ENCODE measurements at places on chromosomes 16 and 17.
A peak's percentile ranks its signal among the peaks of the same experiment; 100 is the strongest.

DNA sequence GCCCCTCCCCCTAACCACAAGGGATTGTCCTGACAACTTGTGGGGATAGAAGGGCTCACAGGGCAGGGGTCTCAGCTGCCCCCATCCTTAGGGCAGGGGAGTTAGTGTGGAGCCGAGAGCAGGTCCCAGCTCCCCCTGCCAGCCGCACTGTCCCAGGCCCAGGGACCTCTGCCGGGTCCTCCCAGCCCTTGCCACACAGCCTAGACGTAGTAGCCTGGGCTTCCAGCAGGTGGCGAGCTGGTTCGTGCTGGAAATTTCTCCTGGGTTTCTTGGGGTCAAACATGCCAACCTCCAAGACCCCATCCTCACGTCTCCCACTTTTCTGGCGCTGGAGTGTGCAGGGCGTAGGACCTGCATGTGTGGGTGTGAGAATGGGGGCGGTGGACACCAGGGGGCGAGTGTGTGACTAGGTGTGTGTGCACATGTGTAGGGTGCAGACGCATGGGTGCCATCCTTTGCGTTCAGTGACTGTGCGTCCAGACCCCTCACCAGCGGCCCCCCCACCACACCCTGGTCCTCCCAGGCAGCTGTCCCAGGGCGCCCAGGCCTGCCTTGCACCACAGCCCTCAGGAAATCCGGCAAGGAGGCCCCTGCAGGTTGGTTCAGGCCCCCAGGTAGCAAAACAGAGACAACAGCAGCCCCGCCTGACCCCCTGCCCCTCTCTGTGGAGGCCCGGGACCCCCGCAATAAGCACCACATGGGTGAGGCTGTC, 29.5 kb downstream of the SBK1 start:
- DNase-seq = peak; percentile 81

- no peak for DNase-seq
These were observed 69.9 kb upstream of the NUDT7 start for GRCh38 chr16:77652399-77652798.

- DNase-seq = no peak
These were observed 2.6 kb downstream of the HOXB3 start for GRCh38 chr17:48587276-48588073.

- DNase-seq = no peak
These were observed 4.5 kb upstream of the TCAP start for GRCh38 chr17:39660397-39661385.

GRCh38 chr16:68973611-68974120, 130.3 kb downstream of the TANGO6 start:
- DNase-seq = no peak

- no peak for DNase-seq
These were observed 5.0 kb downstream of the RPRML start for GRCh38 chr17:46974086-46974485.

- DNase-seq = peak; percentile 34
These were observed 213.9 kb downstream of the MRTFB start for GRCh38 chr16:14284930-14285512.

DNA sequence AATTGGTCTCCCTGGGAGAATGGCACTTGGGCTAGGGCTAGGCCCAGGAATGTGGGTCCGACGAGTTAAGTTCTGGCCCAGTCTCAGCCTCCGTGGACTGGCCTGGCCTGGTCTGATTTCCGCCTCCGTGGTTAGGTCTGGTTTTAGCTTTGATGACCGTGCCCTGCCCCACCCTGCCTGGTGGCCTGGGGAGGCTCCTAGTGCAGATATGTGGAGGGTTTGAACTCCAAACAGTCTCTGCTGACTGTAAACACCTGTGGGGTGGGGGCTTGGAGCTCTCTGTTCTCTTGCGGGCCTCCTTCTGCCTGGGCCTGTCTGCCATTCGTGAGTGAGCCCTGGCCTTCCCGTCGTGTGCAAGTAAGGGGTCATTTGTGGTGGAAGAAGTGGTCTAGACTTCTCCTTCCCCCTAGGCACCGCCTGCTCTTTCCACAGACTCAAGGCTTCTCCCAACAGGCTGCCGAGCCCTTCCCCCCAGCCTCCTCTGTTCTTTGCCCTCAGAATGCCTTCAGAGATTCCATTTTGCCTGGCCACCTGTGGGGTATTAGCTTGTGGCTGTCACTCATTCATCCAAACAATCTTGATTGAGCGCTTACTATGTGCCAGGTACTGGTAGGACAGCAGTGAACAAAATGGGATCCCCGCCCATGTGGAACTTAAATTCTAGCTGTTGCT, 1.6 kb downstream of the ATP6V0C start:
- no peak for DNase-seq

DNA sequence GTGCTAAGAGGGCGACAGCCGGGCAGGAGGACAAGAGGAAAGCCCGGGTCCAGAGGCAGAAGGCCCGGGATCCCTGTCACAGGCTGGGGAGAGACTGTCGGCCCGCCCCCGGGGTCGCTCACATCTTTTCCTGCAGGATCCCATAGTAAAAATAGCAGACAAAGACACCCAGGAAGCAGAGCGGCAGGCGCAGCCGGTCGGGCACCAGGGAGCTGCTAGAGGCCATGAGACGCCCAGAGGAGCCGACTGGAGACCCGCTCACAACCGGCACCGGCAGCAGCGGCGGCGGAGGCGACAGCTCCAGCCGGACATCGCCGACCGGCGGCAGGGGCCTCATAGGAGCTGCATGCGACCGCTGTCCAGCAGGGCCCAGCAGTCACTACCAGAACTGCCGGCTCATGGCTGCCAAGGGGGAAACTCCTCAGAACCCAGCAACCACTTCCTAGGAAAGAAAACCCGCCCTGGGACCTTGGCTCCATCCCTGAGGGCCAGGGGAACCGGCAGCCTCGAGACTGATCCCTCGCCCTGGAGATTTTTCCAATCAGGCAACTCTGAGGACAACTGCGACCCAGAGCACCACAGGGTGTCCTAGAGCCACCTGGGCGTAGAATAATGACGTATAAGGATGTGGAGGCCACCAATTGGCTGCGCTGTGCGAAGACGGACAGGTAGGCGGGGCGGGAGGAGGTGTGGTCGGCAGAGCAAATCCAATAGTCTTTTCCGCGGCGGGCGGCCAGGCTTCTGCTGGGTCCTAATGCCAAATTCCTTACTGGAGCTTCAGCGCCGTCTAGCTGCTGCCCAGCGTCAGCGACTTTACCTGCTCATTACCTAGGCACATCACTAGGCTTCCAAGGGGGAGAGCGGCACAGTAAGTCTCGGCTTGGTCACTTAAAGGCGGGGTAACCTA, at the start of gene SLC35B1:
TSS of gene SLC35B1 (minus strand) at position 357 of the 907 bp plus-strand sequence. CDS start at position 226, 131 bp downstream.
- peak; percentile 99 for DNase-seq

DNA sequence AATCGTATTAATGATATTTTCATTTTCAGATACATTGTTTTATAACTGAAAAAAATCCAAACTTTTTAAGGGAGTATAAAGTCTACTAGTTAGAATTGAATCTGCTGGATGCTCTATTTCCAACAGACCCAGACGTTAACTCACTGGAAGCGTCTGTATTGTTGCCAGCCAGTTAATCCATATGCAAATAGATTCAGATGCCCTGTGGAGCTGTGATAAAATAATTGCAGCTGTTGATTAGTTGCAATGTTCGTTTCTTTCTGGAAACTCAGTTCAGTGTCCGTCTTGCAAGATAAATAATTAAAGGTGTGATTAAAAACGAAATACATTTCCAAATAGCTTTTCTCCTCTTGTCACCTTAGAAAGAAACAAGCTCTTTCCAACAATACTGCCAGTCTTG, 5.1 kb upstream of the GNA13 start:
- DNase-seq = no peak

DNA sequence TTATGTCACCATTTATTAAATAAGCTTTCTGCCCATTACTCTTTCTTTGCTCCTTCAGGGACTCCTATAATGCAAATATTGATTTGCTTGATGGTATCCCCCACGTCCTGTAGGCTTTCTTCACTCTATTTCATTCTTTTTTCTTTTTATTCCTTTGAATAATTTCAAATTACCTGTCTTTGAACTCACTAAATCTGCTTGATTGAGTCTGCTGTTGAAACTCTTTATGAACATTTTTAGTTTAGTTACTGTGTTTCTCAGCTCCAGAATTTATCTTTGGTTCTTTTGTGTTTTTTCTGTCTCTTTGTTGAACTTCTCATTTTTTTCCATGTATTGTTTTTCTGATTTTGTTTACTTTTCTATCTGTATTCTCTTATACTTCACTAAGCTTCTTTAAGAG, 254.4 kb upstream of the CCL2 start:
- no peak for DNase-seq

DNA sequence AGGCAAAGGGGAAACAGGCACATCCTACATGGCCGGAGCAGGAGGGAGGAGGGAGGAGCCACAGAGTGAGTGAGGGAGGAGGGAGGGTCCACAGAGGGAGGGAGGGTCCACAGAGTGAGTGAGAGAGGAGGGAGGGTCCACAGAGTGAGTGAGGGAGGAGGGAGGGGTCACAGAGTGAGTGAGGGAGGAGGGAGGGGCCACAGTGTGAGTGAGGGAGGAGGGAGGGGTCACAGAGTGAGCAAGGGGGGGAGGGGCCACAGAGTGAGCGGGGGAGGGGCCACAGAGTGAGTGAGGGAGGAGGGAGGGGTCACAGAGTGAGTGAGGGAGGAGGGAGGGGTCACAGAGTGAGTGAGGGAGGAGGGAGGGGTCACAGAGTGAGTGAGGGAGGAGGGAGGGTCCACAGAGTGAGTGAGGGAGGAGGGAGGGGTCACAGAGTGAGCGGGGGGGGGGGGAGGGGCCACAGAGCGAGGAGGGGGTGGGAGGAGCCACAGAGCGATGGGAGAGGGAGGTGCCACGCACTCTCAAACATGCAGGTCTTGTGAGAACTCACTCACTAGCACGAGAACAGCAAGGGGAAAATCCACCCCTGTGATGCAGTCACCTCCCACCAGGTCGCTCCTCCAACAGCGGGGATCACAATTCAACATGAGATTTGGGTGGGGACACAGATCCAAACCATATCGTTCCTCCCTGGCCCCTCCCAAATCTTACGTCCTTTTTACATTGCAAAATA, 24.3 kb upstream of the CDH15 start:
- DNase-seq = no peak

- peak; percentile 98 for DNase-seq
These were observed 44.3 kb downstream of the TBC1D16 start for GRCh38 chr17:79991140-79991923.

DNA sequence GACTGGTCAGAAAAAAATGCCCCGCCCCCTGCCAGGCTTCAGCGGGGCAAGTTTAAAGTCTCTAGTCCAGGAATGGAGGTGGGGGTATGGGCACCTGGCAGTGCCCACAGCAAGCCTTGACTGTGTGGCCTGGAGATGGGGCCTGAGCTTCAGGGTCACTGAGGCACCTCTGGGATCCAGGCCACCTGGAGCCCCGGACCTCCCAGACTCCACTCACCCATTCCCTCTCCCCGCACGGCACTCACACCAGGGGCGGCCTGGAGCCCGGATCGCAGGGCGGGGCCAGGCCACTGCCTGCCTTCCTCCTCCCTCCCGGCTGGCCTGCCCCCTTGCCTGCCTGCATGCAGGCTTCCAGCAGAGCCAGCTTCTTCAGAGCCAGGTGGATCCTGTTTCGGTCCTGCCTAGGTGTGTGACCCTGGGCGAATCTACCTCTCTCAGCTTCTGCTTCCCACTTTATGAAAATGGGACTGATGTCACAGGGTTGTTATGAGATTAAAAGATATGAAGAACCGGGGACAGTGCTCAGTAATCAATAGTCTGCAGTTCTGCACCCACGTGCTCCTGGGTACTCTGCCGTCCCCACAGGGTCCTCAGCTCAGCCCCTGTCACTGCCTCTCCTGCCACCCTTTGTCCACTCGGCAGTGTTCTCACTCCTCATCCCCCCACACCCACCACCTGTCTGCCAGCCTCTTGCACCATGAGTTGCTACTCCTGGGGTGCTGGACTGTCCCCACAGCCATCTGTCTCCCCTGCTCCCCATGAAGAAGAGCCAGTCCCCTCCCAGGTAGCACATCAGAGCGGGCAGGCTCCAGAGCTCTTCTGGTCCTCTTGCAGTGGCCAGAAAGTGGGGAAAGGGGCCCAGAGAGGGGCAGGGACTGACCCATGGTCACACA, 1.2 kb upstream of the TCAP start:
- DNase-seq = peak; percentile 89

GRCh38 chr16:56558024-56558747, 6.7 kb upstream of the MT4 start:
- DNase-seq = no peak

DNA sequence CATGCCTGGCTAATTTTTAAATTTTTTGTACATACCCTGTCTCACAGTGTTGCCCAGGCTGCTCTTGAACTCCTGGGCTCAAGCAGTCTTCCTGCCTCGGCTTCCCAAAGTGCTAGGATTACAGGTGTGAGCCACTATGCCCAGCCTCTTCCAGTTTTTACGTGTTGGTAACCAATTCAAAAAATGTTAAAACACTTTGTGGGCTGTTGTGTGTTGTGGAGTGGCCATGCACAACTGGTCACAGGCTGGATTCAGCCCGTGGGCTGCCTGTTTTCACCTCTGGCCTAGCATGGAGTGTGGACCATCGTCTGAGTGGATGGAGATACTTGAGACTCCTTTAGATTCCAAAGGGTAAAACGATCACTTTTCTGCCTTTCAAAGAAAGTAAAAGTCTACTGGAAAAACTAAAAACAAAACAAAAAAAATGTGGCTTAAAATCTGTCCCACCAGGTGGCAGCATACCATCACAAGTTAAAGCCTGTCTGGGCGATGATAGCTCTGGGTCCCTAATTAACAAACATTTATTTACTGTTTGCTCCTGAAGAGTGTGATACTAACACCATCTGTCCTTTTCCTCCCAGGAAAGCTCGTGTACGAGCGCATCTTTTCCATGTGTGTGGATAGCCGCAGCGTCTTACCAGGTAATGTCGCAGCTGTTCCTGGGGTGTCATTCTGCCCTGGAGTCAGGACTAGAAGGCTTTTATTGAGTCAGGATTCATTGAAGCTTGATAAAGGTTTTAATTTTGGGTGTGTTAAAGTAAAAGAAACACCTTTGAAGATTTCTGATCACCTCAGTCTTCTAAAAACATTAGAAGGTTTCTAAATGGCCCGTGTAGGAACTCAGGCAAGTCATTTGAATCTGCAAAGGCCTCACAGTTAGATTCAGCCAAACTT, 45.8 kb downstream of the VPS35L start:
- peak; percentile 56 for DNase-seq

DNA sequence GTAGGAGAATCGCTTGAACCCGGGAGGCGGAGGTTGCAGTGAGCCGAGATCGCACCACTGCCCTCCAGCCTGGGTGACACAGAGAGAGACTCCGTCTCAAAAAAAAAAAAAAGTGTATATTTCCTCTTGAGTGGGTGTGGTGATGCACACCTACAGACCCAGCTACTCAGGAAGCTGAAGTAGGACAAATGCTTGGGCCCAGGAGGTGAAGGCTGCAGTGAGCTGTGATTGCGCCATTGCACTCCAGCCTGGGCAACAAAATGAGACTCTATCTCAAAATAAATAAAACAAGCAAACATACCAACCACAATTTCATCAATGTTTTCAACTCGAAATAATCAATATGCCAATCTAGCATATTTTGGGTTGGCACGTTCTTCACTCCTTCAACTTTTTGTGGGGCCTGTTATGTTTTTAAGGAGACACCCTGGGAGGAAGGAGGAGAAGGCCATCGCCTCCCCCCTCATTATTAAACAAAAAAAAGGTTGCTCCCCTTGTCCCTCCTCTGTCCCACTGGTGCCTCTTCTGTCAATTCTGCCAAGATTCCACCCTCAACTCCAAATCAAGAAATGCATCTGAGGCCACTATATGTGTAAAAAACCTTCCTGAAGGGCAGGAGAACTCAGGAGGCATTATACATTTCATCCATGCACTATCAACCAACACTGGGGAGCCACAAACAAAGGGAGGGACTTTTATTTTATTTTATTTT, 52.4 kb upstream of the ATF7IP2 start:
- no peak for DNase-seq

- peak; percentile 83 for DNase-seq
These were observed 11.5 kb downstream of the NHERF1 start for GRCh38 chr17:74759941-74760340.
